ENCODE measurements at places on chromosomes 6 and 20.

GRCh38 chr20:43916073-43916880 is 1.6 kb downstream of the TOX2 start:
- DNase-seq: no peak

GRCh38 chr6:16718356-16718755 is 42.9 kb downstream of the ATXN1 start:
- no peak for DNase-seq

DNA sequence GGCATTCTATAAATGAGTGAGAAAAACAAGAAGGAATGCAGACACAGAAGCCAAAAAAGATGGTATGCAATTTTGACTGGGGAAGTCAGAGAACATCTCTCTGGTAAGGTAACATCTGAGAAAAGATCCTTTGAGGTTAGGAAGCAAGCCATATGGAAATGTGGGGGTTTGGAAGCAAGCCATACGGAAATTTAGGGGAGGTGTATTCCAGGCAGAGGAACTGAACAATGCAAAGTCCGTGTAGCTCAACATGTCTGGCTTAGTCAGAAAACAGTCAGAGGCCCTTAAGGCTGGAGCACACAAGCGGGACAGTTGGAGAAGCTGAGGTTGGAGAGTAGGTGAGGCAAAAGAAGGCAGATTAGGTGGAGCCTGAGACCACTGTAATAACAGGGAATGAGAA is 35.3 kb downstream of the RALGAPA2 start:
- no peak for DNase-seq

- DNase-seq: no peak
Measured at GRCh38 chr6:18436341-18436740, 49.2 kb downstream of the RNF144B start.

- DNase-seq: no peak
Measured at GRCh38 chr6:42407379-42407778, 44.3 kb downstream of the TRERF1 start.

DNA sequence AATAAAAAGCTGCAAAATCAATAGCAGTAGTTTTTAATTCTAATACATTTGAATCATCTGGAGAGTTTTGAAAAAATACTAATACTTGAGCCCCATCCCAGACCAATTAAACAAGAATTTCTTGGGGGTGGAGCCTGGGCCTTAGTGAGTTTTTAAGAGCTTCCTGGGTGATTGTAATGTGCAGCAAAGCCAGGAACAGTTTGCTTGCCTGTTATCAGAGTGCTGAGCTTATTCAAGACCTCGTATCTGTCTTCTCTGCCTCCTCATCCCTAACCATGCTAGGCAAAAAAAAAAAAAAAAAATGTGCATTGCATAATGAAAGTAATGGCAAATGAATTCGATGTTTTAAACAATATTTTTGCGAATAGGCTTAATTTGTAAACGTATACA is 36.4 kb upstream of the MYB start:
- DNase-seq: no peak

DNA sequence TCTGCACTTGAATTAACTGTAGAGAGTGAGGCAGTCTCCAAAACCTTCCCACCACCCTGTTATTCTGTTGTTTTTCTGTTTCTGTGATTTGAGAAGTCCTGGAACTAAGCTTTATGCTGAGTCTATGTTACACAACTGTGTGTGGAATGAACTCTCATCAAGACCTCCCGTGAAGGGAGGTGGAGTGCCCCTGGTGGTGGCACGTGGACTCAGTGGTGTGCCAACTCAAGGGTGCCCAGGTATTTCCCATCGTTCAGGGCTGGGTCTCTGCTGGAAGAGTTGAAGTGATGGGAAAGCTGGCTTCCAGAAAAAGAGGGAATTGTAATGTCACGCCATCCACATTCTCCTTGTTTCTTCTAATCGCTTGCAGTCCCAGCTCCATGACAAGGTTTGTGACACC is 374.2 kb downstream of the SMOC2 start:
- DNase-seq: no peak

All from activated T-cell treated with anti-CD3 and anti-CD28 coated beads, Interleukin-2, amount 50 U/mL, for 1 hour (primary cell).